A549 treated with Mapracorat at 1 μM for 4 hours (cell line): ENCODE measurements at places on chromosomes 3 and 15. TPM values are rescaled to one million over a fixed set of nuclear protein-coding genes. Genes with fewer than 3 reads are reported as not detected.

The NDN gene
- total RNA-seq = 0.08 to 0.13 TPM in 2 of 5 replicates, not detected in the others

The MEIS2 gene
- total RNA-seq = 7.9 to 10.9 TPM (median 8.6 TPM) in 5 replicates

The AP3B2 gene
- total RNA-seq = 0.39 to 1.9 TPM (median 1.0 TPM) in 5 replicates

The KY gene
- 0.07 to 0.14 TPM (median 0.08 TPM) in 4 of 5 replicates, not detected in the other for total RNA-seq

The RASGRF1 gene
- total RNA-seq = 0.19 to 0.42 TPM (median 0.39 TPM) in 5 replicates

The NEK11 gene
- 4.4 to 5.1 TPM (median 5.0 TPM) in 5 replicates for total RNA-seq

The ISL2 gene
- total RNA-seq = 2.4 to 3.9 TPM (median 3.5 TPM) in 5 replicates

The CDCP1 gene
- 7.7 to 9.6 TPM (median 8.3 TPM) in 5 replicates for total RNA-seq

The GRK7 gene
- total RNA-seq = not detected in 5 replicates

The SNX33 gene
- 11.4 to 15.8 TPM (median 14.5 TPM) in 5 replicates for total RNA-seq

The BOC gene
- total RNA-seq = 4.6 to 6.3 TPM (median 5.7 TPM) in 5 replicates

The MAPKBP1 gene
- 3.0 to 6.0 TPM (median 4.2 TPM) in 5 replicates for total RNA-seq

The ROBO2 gene
- not detected in 5 replicates for total RNA-seq

The ZNF619 gene
- total RNA-seq = 1.5 to 1.9 TPM (median 1.7 TPM) in 5 replicates

The SLC12A1 gene
- not detected in 5 replicates for total RNA-seq

The DUOX1 gene
- total RNA-seq = not detected in 5 replicates

The ROBO1 gene
- total RNA-seq = 9.1 to 16.3 TPM (median 15.1 TPM) in 5 replicates

The GOLGA8G gene
- not detected in 5 replicates for total RNA-seq

The CNTN4 gene
- total RNA-seq = not detected in 5 replicates

The ATP2B2 gene
- total RNA-seq = 0.06 to 0.22 TPM (median 0.09 TPM) in 5 replicates

The TRIM71 gene
- total RNA-seq = not detected in 5 replicates

The IL16 gene
- total RNA-seq = 0.53 TPM in 1 of 5 replicates, not detected in the others

The FSIP1 gene
- total RNA-seq = 0.70 to 1.1 TPM (median 0.89 TPM) in 5 replicates

The NRG4 gene
- total RNA-seq = 0.44 to 1.3 TPM (median 0.73 TPM) in 5 replicates

The CCDC54 gene
- total RNA-seq = not detected in 5 replicates

The AQP9 gene
- 0.05 to 0.06 TPM in 2 of 5 replicates, not detected in the others for total RNA-seq

The MNS1 gene
- 2.7 to 3.6 TPM (median 2.8 TPM) in 5 replicates for total RNA-seq

The SLCO2A1 gene
- 0.02 to 0.44 TPM (median 0.15 TPM) in 5 replicates for total RNA-seq

The C3orf85 gene
- not detected in 5 replicates for total RNA-seq

The MYH15 gene
- 0.10 to 0.25 TPM (median 0.19 TPM) in 5 replicates for total RNA-seq

The ARHGEF26 gene
- total RNA-seq = 7.4 to 10.0 TPM (median 9.0 TPM) in 5 replicates

The CA12 gene
- total RNA-seq = 156 to 188 TPM (median 179 TPM) in 5 replicates

The RBPMS2 gene
- 6.6 to 9.4 TPM (median 8.3 TPM) in 5 replicates for total RNA-seq

The MAP6D1 gene
- total RNA-seq = 3.6 to 7.8 TPM (median 7.2 TPM) in 5 replicates

The PROS1 gene
- total RNA-seq = 9.8 to 13.3 TPM (median 11.4 TPM) in 5 replicates

The CHRM5 gene
- 0.03 to 0.04 TPM in 2 of 5 replicates, not detected in the others for total RNA-seq

The TGM5 gene
- not detected in 5 replicates for total RNA-seq

The SPATA12 gene
- 0.36 to 0.62 TPM (median 0.37 TPM) in 5 replicates for total RNA-seq

The ABI3BP gene
- 1.3 to 2.1 TPM (median 1.7 TPM) in 5 replicates for total RNA-seq

The CAMKV gene
- total RNA-seq = 0.16 to 0.32 TPM (median 0.21 TPM) in 5 replicates

The PODXL2 gene
- 7.9 to 11.3 TPM (median 9.8 TPM) in 5 replicates for total RNA-seq
